ENCODE measurements at places on chromosomes 16 and 17.
A peak's percentile ranks its signal among the peaks of the same experiment; 100 is the strongest.

DNA sequence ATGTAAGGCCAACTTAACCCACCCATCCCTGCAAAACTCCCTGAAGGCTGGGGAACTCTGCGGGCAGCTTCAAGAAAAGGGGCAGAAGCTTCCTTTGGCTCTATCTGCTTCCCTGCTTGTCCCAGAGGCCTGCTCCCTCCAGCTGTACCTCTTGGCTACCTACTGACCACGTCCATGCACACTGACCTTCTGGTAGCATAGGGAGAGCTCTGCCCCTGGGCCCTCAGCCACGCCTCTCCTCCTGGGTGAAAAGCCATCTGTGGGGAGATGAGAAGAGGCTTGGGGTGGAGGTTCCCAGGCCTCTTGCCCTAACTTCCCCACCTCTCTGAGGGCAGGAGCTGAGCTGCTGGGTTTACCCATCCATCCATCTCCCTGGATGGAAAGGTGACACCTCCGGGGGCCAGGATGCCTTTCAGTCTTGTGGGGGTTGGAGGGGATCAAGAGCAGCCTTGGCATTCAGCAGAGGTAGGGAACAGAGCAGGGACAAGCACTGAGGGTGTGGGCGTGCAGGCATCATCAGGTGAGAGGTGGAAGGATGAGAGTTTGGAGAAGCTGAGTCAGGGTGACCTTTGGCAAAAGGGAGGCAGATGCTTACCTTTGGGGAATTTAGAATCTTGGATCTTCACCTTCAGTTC, 23.4 kb upstream of the MFSD6L start:
- DNase-seq = no peak

GRCh38 chr16:74743045-74743667, 31.5 kb downstream of the FA2H start:
- DNase-seq = no peak

GRCh38 chr17:49578952-49579500, 3.4 kb downstream of the NXPH3 start:
- no peak for DNase-seq

DNA sequence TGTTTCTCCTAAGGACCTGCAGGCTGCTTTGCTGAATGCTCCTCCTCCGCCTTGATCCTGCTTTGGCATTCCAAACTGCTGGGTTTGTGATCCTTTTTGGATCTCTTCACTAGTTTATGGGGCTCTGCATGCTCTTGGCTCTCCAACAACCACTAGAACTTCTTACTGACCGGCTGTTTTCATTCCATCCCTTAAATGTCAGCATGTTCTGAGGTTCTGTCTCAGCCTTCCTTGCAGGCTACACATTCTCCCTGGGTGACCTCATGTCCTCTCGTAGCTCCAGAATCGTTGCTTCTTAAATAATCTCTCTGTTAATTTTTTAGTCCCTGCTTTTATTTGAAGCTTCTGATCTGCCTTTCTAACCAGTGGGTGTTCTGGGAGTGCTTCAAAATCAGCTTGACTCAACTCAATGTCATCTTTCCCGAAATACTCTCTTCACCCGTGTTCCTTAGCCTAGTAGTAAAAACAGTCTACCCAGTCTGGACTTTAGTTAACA, 119.0 kb upstream of the HS3ST2 start:
- DNase-seq = peak; percentile 2

DNA sequence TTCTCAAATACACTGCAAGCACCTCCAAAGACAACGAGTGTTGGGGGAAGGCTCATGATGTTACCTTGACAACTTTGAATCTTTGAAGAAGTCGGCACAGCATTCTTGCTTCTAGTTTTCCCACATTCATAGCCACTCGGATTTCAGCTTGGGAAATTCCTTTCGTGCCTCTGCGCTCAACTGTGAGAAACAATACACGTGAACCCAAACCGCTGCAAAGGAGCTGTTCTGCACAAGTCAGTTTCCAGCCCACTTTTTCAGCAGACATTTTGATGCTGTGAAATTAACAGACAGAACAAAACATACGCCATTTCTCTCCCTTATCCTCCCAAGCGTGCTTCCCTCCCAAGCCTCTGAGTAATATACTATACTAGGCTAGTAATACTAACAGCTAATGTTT, 41.2 kb downstream of the GTF3C1 start:
- no peak for DNase-seq

DNA sequence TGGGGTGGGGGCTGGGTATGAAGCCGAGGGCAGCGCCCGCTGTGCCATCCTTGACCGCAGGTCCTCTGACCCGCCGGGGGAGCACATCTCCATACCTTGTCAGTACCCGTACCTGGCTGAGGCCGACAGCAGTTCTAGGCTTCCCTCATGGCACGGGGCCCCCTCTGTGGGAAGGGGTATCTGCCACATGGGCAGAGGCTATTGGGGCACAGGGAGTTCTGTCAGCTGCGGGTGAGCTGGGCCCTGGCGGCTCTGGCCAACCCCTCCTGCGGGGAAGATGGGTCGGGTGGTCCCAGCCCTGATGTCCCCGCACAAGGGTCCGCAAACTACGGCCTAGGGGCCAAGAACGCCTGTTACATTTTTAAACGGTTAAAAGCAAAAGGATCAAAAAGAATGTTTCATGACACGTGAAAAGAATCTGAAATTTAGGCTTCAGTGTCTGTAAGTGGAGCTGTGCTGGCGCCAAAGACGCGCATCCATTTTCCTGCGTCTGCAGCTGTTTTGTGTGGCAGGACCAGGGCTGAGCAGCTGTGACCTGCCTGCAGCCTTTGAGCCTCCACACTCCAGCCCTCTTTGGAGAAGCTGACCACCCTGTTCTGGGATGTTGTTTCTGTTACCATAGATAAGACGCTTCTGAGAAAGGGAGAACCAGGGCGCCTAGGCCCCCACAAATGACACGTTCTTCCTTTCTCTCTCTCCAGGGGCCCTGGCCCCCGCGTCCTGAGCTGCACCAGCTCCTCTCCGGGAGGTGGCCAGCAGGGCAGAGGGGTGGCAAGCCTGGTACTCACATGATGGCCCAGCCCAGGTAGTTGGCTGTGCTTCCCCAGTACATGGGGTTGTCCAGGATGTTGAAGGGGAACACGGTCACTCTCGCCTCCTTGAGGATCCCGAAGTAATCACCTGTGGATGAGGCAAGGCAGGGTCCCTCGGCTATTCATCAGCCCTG, 12.7 kb upstream of the RASD1 start:
- DNase-seq = peak; percentile 9

GRCh38 chr16:29992344-29992967, 3.0 kb downstream of the HIRIP3 start:
- DNase-seq = no peak

DNA sequence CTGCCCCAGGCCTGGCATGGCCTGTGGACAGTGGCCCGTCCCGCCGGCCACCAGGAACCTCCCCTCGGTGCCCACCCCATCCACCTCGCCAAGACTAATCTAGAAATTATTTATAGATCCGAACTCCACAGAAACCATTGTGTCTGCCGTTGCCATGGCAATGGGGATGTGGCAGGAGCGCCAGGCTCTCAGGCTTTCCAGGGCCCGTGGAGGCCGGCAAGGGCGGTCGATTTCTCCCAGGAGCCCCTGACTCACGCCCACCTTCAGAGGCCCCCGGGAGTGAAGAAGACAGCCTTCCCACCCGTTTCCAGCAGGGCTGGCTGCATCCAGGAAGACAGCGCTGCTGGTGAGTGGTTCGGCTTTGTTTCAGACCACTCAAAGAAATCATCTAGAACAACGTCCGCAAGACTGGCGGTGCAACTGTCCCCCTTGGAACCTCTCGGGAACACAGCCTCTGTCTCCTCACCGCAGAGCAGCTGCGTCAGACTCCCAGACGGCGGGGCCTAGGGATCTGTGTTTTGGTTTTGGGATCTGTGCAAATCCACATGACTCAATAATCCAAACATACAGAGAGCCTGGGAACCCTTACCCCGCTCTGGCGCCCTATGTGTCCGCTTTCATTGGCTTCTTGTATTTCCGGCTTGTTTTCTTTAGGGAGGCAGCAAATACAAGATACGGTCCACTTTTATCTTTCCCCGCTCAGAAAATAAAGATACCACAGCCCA, 48.5 kb upstream of the ZCCHC14 start:
- DNase-seq = no peak

DNA sequence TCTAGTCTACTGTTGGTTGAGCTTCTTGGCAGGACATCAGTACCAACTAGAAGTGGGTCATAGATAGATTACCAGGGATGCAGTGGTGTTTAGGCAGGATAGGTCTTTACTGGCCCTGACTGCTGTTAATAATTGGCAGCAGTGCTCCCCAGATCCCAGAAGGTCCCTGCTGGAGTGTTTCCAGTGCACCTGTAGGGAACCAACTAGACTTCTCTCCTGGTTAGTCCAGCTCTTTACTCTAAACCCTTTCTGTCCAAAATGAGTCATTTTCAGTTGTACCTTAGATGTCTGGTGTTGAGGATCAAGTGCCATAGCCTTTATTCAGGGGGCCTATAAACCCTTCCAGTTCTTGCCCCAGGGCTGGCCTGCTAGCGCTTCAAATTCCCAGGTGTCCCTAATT, 8.7 kb downstream of the POLR2C start:
- DNase-seq = no peak

GRCh38 chr17:47999582-47999981, 28.7 kb downstream of the CDK5RAP3 start:
- no peak for DNase-seq

DNA sequence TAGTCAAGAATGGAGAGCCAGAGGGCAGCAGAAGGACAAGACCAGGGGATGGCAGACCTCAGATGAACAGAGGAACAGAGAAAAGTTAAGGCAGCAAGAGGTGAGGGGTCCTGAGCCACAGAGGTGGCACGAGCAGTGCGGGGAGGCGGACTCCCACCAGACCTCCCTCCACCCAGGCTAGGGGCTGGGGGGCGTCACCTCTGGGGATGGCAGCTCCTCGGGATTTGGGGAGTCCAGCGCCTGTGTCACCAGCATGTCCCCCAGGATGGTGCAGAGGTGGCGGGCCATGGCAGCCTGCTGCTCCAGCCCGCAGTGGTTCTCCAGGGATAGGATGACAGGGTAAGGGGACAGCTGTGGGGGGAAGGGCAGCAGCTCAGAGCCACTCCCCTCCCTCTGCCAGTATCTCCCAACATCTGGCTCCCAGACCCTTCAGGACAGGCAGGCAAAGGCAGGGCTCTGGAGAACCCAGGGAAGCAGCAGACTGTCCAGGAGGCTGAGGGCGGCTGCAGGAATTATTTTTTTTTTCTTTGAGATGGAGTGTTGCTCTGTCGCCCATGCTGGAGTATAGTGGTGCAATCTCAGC, 15.8 kb downstream of the PLCD3 start:
- DNase-seq = no peak

- DNase-seq = no peak
Observed at GRCh38 chr16:24282141-24282540, 26.0 kb downstream of the CACNG3 start.

DNA sequence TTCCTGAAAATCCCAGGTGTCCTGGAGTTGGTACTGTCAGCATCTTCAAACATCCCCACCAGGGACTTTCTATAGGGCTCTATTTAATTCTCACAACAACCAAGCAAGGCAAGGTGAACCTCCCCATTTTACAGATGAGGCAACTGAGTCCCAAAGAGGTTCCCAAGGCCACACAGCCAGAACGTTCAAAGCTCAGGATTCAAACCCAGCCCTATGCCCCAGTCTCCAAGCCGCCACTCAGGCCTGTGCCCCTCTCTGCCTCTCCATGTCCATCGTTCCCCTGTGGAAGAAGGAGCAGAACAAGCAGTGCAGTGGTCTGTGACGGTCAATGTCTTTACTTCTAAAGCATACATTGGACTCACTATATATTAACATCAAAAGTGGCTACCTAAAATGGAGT, 6.1 kb downstream of the ZNF319 start:
- no peak for DNase-seq
